NCI-H2081 (cell line): ENCODE measurements at places on chromosomes 4 and X.

DNA sequence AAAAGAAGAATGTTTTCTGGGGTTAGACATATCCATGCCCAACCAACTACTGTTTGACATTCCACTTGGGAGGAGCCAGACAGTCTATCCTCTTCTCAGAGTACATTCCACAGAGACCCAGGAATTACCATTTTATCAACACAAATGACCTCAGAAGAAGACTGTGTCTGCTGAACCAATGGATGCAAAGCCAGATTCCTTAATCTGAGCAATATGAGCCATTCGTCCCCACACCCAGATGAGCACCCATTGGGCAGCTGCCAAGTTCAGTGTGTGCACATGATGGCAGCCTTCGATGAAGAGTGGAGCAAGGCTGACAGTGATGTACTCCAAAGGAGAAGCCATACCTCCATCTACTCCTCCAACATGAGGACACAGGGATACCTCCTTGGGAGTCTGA is 111.3 kb downstream of the ZNF674 start:
- DNase-seq = no peak

- DNase-seq = no peak
Observed at GRCh38 chrX:10582215-10582733, 38.1 kb downstream of the MID1 start.

DNA sequence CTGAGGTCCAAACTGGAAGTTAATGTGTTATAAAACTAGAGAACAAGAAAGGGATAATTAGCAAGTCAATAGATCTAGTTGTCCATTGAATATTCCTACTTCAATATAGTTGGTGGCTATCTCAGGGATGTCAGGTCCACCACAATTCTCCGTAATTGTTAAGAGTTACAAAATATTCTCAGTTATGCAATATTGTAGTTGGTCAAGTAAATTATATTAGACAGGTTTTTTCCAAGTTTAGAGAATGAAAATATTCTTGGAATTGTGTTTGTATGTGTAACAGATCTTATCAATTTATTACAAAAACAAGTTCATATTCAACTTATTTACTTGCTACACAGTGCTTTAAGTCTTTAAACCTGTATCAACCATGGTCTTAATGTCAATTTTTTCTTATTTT is 547.4 kb downstream of the SPRY1 start:
- DNase-seq = no peak

DNA sequence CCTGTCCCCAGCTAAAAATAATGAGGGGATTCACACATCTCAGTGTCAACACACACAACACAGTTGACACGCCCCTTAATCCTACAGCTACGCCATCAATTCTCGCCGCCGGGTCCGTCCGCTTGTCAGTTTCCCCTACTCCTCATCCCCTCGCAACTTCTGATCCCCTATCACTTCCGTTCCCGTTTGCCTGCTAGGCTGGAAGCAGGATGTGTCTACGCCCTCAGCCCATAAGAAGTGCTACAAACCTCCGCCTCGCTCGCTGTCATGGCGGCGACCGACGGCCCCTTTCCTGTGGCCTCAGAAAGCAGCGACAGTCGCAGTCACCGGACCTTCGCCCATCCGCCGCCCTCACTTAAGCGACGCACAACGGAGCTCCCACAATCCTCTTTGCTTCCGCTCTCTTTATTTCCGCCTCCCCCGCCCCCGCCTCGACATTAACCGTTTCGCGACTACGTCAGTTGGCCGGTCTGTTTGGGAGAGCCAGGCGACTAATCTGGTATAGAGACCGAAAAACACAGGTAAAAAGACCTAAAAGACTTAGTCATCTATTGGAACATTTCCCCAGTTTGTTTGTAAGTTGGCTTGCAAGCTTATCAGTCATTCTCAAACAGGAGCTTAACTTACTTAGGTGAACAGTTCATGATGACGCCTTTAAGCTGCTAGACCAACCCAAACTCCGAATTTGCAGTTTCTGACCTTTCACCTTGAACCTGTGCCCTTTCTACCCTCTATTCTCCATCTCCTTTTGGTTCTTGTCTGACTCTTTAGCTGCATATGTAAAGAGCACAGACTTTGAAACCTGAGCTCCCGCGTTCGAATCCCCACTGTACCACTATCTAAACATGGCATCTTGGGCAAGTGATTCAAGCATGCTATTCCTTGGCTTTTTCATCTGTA is at the start of gene SLC25A53:
TSS of gene SLC25A53 (minus strand) at position 380 of the 900 bp plus-strand sequence. CDS start 51,752 bp downstream, outside the sequence.
- peak; percentile 92 for DNase-seq

GRCh38 chr4:89204624-89205023 is 93.3 kb downstream of the TIGD2 start:
- peak; percentile 29 for DNase-seq

GRCh38 chr4:182174979-182175378 is 68.2 kb upstream of the TENM3 start:
- no peak for DNase-seq
